ENCODE measurements at places on chromosomes 6 and 20. TPM values are rescaled to one million over a fixed set of nuclear protein-coding genes. Genes with fewer than 3 reads are reported as not detected.

GRCh38 chr6:112701201-112701600, 354.1 kb downstream of the RFPL4B start:
- no peaks in the 10 kb centered on the region for H3K36me3 ChIP-seq
- H3K4me3 ChIP-seq: no peak overlapping the region
- peak; percentile 52 for DNase-seq
- no peak overlapping the region for H3K27ac ChIP-seq

- H3K27ac ChIP-seq: no peak overlapping the region
- H3K36me3 ChIP-seq: no peaks in the 10 kb centered on the region
- no peaks in the 10 kb centered on the region for H3K27me3 ChIP-seq
- no peak for DNase-seq
- H3K4me1 ChIP-seq: no peaks in the 10 kb centered on the region
- H3K4me3 ChIP-seq: no peak overlapping the region
These were observed 2.4 kb upstream of the KCNK5 start for GRCh38 chr6:39231521-39232243.

DNA sequence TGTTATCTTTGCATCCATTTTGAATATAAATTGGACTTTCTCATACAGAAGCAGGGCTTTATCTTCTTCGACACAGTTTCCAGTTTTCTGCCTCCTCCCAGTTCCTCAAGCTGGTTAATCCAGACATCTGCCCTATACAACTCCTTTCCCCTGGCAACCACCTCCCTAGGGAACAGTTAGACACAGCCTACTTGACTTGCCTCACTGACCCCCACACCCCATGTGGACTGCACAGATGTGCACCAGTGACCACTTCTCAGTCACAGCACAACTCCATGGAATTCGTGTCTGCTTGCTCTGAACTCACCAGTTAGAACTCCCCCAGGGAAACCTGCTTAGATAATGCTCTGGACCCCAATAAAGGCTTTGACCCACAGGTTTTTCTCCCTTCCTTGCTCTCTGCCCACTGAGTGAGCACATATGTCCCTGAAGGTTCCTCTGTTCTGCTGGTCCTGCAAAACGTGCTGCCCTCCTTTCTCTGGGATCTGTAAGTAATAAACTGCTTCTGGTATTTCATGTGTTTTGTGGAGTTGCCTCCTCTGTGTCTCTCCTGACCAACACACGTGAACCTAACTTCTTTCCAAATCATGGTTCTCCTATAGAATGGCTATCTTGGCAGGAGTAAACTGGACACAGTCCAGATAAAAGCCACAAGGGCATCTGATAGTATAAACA, 351.2 kb downstream of the CD83 start:
- H3K4me3 ChIP-seq: no peak overlapping the region
- no peak for DNase-seq
- H3K27ac ChIP-seq: no peak overlapping the region

GRCh38 chr6:119871520-119871919, 522.0 kb upstream of the MAN1A1 start:
- H3K36me3 ChIP-seq: no peaks in the 10 kb centered on the region
- no peak overlapping the region for H3K27ac ChIP-seq
- DNase-seq: no peak
- no peaks in the 10 kb centered on the region for H3K4me1 ChIP-seq

GRCh38 chr6:157287923-157288322, 35.4 kb downstream of the TMEM242 start:
- no peaks in the 10 kb centered on the region for H3K27me3 ChIP-seq
- no peak overlapping the region for H3K4me3 ChIP-seq
- H3K36me3 ChIP-seq: peaks cover 11% of the 10 kb centered on the region
- H3K27ac ChIP-seq: no peak overlapping the region
- no peaks in the 10 kb centered on the region for H3K4me1 ChIP-seq
- no peak for DNase-seq

DNA sequence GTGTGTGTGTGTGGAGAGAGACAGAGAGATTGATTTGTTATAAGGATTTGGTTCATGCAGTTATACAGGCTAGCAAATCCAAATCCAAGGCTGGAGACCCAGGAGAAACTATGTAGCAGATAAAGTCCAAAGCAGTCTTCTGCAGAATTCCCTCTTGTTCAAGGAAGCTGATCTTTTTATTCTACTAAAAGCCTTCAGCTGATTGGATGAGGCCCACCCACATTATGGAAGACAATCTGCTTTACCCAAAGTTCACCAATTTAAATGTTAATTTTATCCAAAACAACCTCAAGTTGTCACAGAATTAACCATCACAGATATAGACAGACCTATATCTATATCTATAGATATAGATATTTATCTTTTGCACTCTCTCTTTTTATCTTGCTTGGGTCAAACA, 67.0 kb downstream of the TPBG start:
- no peaks in the 10 kb centered on the region for H3K4me1 ChIP-seq
- no peak overlapping the region for H3K27ac ChIP-seq
- H3K4me3 ChIP-seq: no peak overlapping the region
- DNase-seq: no peak
- H3K27me3 ChIP-seq: no peaks in the 10 kb centered on the region

- no peaks in the 10 kb centered on the region for H3K36me3 ChIP-seq
- H3K27ac ChIP-seq: no peak overlapping the region
- peaks cover 5% of the 10 kb centered on the region for H3K27me3 ChIP-seq
- no peaks in the 10 kb centered on the region for H3K4me1 ChIP-seq
- DNase-seq: no peak
These were observed 94.5 kb downstream of the PERP start for GRCh38 chr6:138012682-138013081.

- DNase-seq: no peak
- no peaks in the 10 kb centered on the region for H3K27me3 ChIP-seq
- H3K27ac ChIP-seq: no peak overlapping the region
- H3K4me3 ChIP-seq: no peak overlapping the region
- no peaks in the 10 kb centered on the region for H3K4me1 ChIP-seq
- H3K36me3 ChIP-seq: no peaks in the 10 kb centered on the region
These were observed 108.2 kb downstream of the CDKAL1 start for GRCh38 chr6:20642441-20642840.

GRCh38 chr20:40695214-40695613, 6.2 kb upstream of the MAFB start:
- H3K27me3 ChIP-seq: peaks cover 70% of the 10 kb centered on the region
- DNase-seq: no peak
- no peak overlapping the region for H3K27ac ChIP-seq
- H3K4me1 ChIP-seq: peaks cover 2% of the 10 kb centered on the region
- no peaks in the 10 kb centered on the region for H3K36me3 ChIP-seq

DNA sequence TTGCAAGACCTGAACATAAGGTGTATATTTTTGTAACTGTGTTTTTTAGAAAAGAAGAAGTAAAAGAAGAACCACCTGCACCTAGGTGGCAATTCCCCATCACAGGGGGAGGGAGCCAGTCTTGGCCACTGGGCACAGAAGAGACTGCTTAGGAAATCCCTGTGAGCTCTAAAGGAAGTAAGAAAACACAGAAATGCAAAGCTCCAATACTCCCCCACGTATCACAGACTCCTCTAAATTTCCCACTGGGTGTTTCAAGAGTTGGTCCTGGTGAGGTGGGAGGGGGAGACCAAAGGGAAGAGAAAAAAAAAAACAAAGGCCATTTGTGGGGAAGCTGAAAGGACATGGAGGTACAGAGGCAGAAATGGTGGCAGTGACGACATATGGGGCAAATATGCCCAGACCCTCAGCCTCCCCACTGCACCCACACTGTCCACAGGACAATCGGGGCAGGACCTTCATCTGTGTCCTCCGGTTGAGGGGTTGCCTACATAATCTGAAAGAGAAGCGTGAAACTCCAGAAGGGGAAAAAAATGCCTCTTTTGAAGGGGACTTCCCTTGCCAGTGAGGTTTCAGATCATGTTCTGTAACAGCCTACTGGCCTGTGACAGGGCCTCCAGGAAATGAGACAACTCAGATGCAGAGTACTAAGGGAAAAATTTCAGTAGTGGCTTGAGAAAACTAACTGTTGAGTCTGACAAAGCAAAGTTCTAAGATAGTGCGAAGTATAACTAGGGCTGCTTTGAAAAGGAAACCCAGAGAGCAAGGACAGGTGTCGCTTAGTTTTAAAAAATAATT, 226.2 kb upstream of the MARCKS start:
- peak; percentile 60 for DNase-seq
- no peaks in the 10 kb centered on the region for H3K27me3 ChIP-seq
- H3K36me3 ChIP-seq: no peaks in the 10 kb centered on the region
- H3K27ac ChIP-seq: peak overlapping the region; percentile 91
- H3K4me1 ChIP-seq: peaks cover 35% of the 10 kb centered on the region
- H3K4me3 ChIP-seq: no peak overlapping the region

GRCh38 chr6:66558189-66558588, 851.2 kb upstream of the EYS start:
- DNase-seq: no peak
- no peaks in the 10 kb centered on the region for H3K27me3 ChIP-seq
- no peak overlapping the region for H3K27ac ChIP-seq
- H3K36me3 ChIP-seq: no peaks in the 10 kb centered on the region
- H3K4me1 ChIP-seq: no peaks in the 10 kb centered on the region

GRCh38 chr6:10595731-10596664, 74.8 kb downstream of the GCNT2 start:
- H3K27ac ChIP-seq: peak overlapping the region; percentile 18
- no peaks in the 10 kb centered on the region for H3K27me3 ChIP-seq
- peak; percentile 67 for DNase-seq
- H3K4me3 ChIP-seq: no peak overlapping the region

DNA sequence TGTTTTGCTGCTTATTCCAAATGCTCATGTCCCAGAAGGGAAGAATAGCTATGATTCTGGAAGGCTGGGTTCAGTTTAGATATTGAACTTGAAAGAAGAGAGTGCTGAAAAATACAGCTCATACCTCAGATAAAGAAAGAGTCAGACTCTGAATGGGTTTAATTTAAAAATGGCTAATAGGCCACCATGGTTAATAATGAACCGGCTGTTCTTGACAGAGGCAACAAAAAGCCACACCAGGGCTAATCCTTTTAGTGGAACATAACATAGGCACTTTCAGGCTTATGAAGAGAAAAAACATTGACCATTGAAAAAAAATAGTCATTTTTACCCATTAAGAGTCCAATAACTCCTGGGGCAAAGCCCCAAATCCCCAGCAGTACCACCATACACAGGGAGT, 59.4 kb downstream of the TNFRSF21 start:
- H3K4me1 ChIP-seq: no peaks in the 10 kb centered on the region
- H3K4me3 ChIP-seq: no peak overlapping the region
- no peak for DNase-seq
- H3K27me3 ChIP-seq: no peaks in the 10 kb centered on the region
- H3K27ac ChIP-seq: no peak overlapping the region

DNA sequence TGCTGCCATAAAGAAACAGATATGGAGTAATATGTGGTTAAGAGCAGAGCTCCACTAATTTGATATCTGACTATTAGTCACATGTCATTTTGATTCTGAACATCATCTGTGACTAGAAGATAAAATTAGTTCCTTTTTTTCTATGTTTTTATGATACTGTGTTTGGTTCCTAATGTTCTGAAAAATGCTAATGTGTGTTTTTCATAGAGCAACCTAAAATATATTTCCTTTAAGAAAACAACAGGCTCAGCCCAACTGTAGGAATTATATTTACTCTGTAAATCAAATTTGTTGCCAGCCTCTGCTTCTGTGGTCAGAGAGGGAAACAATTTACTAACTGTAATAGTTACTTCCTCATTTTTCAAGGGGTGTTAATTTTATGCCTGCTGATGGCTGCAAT, 33.3 kb upstream of the TXLNB start:
- H3K27ac ChIP-seq: no peak overlapping the region
- H3K27me3 ChIP-seq: no peaks in the 10 kb centered on the region
- no peak overlapping the region for H3K4me3 ChIP-seq
- H3K4me1 ChIP-seq: no peaks in the 10 kb centered on the region

PSORS1C1 gene
- total RNA-seq: 8.8 TPM

DLL1 gene
- total RNA-seq: 1.6 TPM

PGC gene
- total RNA-seq: not detected

PHF3 gene
- 33.3 TPM for total RNA-seq

FAM162B gene
- total RNA-seq: not detected

HLA-E gene
- total RNA-seq: 105 TPM

PNPLA1 gene
- not detected for total RNA-seq

SCGN gene
- not detected for total RNA-seq

PACRG gene
- total RNA-seq: 0.72 TPM

SLC52A3 gene
- 0.09 TPM for total RNA-seq

ADGRB3 gene
- total RNA-seq: 0.87 TPM
